ENCODE measurements at places on chromosomes 3 and 15.

GRCh38 chr3:3902161-3902560 lies 102.9 kb downstream of the LRRN1 start:
- H3K4me1 ChIP-seq: no peaks in the 10 kb centered on the region
- no peak for DNase-seq
- no peak overlapping the region for H3K4me3 ChIP-seq
- H3K36me3 ChIP-seq: no peaks in the 10 kb centered on the region
- no peak overlapping the region for H3K27ac ChIP-seq

- H3K4me1 ChIP-seq: peaks cover 11% of the 10 kb centered on the region
- H3K27me3 ChIP-seq: peaks cover 8% of the 10 kb centered on the region
- no peak overlapping the region for H3K4me3 ChIP-seq
Observed at GRCh38 chr15:73930790-73931281, 4.6 kb downstream of the LOXL1 start.

DNA sequence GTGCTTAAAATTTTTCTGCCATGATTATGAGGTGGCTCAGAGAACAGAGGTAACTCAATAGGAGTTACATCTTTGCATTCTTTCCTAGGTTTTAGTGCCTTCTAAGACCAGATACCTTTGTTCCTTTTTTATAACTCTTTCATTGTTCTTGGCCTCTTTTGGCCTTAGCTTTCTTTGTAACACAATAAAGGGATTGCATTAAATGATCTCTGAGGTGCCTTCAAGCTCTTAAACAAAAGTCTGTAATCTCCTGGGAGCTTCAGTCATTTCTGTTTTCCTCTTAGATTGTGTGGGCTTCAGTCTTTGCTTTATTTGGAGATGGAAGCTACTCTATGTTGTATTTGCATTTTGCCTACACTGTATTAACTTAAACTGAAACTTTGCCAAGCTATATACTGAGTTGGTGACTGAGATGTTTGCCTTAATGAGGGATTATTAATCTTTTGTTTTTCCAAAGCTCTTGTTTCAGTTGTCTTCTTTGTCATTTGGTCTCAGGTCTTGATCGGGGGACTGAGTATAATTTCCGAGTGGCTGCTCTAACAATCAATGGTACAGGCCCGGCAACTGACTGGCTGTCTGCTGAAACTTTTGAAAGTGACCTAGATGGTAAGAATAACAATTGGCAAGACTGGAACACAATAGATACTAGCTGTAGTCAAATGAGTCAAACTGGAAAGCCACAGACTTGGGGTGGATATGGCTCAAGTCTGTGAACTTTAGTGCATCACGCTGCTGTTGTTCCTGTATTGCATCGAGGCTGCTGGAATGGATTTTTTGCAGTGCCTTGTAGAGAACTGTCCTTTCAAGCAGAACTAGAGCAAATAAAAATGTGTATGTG lies 110.3 kb downstream of the HCN4 start:
- no peaks in the 10 kb centered on the region for H3K36me3 ChIP-seq
- no peaks in the 10 kb centered on the region for H3K27me3 ChIP-seq
- peaks cover 9% of the 10 kb centered on the region for H3K4me1 ChIP-seq
- DNase-seq: peak; percentile 34

DNA sequence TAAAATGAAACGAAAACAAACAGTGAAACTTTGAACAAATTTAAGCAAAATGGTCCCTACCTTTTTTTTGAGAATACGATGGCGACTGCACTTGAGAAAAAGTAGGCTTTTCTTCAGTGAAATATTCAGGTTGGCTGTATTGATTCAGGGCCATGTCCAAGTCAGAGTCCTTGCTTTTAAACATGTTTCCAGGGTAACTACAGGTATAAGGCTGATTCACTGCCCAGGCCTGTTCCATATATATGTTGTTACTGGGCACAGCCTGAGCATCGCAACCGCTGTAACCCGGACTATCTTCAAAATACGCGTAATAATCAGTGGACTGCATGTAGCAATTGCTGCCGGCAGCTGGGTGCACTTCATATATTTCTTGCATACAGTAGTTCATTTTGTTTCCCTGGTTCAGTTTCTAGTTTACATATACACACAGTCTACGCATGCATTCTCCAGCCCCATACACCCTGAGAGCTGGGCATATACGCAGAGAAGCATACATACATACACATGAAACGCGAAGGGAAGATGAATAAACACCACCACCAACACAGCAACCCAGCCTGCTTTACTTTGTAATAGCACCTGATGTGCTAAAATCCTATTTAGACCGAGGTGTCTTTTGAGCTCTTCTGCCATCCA lies 220.0 kb downstream of the NR1D2 start:
- H3K27ac ChIP-seq: no peak overlapping the region
- no peaks in the 10 kb centered on the region for H3K36me3 ChIP-seq
- no peak for DNase-seq
- H3K27me3 ChIP-seq: peaks cover 5% of the 10 kb centered on the region
- no peaks in the 10 kb centered on the region for H3K4me1 ChIP-seq

- no peaks in the 10 kb centered on the region for H3K27me3 ChIP-seq
- H3K27ac ChIP-seq: no peak overlapping the region
Observed at GRCh38 chr3:123602325-123602724, 17.5 kb upstream of the HACD2 start.

DNA sequence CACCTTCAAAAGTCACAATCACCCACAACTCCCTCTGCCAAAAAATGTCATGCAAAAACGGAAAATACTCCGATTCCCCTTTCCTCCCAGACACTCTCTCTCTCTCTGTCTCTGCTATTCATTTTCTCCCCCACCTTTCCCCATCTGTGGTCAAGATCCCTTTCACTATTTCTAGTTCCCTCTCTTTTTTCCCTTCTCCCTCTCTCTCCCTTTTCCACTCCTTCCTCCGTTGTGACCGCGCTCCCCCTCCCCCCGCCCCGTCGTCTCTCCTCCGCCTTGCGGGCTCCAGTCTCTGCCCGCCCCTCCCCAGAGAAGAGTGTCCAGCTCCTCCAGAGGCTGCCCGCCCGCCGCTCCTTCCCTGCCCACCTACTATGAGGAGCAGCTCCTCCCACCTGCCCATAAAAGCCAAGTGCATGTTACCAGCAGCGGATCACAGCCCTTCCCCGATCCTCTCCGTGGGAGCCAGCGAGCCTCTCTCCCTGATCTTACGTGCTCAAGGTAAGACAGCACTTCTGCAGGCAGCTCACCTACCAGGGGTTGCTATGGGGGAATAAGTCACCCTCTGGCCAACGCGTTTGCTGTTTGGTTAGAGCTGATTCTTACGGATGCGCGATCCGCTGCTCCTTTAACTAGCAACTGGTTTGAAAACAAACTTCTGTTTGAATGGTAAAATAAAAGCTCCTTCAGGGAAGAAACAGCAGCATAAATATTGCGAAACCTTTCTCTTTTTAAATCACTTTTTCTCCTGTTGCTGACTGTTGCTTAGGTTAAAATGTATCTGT lies at the start of gene COL8A1:
COL8A1 (plus strand) TSS at position 428 of the 782 bp plus-strand sequence. CDS start 152,089 bp downstream, outside the sequence.
- peaks cover 74% of the 10 kb centered on the region for H3K27me3 ChIP-seq
- H3K27ac ChIP-seq: peak within 1 kb of the TSS; percentile 32
- peaks cover 15% of the 10 kb centered on the region for H3K4me1 ChIP-seq
- H3K4me3 ChIP-seq: peak within 1 kb of the TSS; percentile 61
- DNase-seq: no peak

DNA sequence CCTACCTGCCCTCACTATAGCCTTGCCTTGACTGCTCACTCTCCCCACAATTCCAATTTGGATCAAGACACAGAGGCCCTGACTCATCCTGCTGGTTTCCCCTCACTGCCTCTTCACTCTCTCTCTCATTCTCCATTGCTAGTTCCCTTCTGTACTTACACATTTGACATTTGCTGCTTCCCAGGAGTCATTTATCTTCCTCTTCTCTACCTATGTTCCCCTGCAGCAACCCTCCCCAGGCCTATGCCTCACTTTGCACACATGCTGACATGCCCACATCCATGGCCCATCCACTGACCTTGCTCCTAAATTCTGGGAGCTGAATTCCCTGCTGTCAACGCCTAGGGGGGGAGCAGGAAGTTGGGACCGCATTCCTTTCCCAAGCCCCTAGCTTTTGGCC lies 82.2 kb downstream of the SRGAP3 start:
- no peak for DNase-seq
- no peaks in the 10 kb centered on the region for H3K27me3 ChIP-seq
- H3K36me3 ChIP-seq: no peaks in the 10 kb centered on the region
- H3K4me1 ChIP-seq: peaks cover 5% of the 10 kb centered on the region
- no peak overlapping the region for H3K27ac ChIP-seq

- H3K36me3 ChIP-seq: no peaks in the 10 kb centered on the region
- H3K4me1 ChIP-seq: no peaks in the 10 kb centered on the region
- no peak for DNase-seq
- H3K4me3 ChIP-seq: no peak overlapping the region
Observed at GRCh38 chr15:33001926-33002325, 192.6 kb downstream of the FMN1 start.
